ENCODE measurements at places on chromosomes 13 and 19. TPM values are rescaled to one million over a fixed set of nuclear protein-coding genes. Genes with fewer than 3 reads are reported as not detected.
A peak's percentile ranks its signal among the peaks of the same experiment; 100 is the strongest.

ZNF208 gene
- 1.6 TPM for polyA plus RNA-seq

ZNF835 gene
- polyA plus RNA-seq: 4.7 TPM

SMIM24 gene
- polyA plus RNA-seq: 614 TPM

ZNF471 gene
- polyA plus RNA-seq: 20.1 TPM

NLRP7 gene
- polyA plus RNA-seq: not detected

- no peak for DNase-seq
Measured at GRCh38 chr19:10920781-10921180, 7.7 kb downstream of the YIPF2 start.

DNA sequence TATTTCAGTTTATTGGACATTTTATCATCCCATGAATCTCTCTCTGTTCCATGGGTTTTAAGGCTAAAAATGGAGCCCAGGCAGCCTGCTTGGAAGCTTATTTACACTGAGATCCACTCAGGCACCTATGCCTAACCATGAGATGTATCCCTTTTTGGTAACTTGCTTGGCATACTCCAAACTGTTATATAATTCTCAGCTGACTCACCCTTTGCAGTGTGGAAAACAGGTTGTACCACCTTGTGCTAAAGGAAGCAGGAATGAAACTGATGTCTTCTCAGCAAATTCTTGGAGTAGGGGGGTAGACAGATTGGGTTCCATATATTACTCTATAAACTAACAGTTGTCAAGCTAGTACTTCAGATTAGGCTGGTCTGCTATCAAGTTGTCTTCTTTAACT, 483.6 kb downstream of the KLF5 start:
- DNase-seq: no peak

DNA sequence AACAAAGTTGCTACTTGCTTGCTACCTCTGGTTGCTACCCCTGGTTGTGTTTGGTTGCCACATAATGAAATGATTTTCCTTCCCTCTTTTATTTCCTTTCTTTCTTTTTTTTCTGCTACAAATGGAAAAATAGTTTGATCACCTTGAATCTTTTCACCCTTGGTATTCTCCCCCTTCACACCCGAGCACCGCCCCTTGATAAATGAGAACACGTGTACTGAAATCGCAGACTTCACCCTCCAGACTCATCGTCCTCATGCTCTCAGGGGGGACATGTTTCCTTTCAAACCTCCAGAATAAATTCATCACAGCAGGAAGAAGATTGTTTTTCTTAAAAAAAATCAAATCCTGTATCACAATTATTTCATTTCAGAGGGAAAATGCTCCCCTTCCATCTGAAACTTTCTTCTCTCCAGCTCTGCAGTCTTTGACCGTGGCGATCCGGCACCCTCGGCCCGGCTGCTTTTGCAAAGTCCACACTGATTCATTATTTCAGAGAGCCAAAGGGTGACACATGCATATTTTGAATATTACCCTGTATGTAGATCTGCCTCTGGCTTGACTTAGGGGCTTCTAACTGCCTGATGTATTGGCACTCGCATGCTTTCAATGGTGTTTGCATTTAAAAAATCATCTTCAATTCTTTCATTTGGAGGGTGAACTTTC, 222.6 kb upstream of the MAB21L1 start:
- no peak for DNase-seq

- DNase-seq: no peak
Measured at GRCh38 chr13:113527272-113527958, 36.9 kb upstream of the DCUN1D2 start.

DNA sequence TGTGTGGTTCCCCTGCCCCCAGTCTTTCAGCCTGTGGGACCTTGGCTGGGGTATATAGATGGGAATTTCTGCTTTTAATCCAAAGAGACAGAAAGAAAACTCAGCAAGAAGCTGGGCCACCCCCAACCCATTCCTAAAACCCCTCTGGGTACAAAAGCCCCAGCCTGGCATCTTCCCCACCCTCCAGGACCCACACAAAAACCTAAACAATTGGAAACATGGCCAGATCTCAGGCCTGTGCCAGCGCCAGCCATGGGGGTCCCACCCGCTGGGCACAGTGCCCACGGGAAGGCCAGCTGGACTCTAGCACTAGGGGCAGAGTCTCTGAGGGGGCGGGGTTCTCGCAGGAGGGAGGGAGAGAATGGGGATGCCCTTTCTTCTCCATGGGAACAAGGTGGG, 8.6 kb downstream of the LYL1 start:
- DNase-seq: no peak

DNA sequence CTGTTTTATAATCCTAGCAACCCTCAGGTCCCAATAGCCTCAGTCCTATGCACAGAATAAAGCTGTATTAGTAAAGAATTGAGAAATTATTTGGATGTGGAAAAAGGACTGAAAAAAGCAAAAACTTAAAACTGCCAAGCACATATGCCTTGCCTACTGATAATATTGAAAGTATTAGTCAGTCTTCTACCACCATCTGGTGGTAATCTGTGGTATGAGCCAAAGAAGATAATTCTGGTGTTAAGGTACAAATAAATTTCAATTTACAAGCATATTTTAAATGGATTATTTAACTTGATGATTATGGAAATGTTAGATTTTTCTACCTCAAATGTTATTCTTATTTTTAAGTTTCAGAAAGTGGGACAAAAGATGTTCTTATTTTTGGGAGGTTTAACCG, 460.3 kb upstream of the KLHL1 start:
- DNase-seq: peak; percentile 36

DNA sequence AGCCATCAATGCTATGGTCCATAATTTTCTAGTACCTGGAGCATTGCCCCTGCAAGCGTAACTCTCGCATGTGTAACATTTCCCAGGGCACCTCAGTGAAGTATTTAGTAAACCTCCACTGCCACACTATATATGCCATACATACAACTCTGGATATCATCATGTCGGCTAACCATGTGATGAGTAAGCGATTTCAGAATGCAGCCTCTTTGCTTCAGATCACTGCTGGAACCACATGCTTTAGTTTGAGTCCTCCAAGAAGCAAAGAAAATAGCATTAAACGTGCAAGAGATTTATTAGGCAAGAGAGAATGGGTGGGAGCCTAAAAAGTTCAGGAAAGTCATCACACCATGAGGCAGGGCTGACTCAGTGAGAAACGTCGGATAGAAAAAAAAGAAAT, 635.6 kb upstream of the SLITRK5 start:
- DNase-seq: no peak

DNA sequence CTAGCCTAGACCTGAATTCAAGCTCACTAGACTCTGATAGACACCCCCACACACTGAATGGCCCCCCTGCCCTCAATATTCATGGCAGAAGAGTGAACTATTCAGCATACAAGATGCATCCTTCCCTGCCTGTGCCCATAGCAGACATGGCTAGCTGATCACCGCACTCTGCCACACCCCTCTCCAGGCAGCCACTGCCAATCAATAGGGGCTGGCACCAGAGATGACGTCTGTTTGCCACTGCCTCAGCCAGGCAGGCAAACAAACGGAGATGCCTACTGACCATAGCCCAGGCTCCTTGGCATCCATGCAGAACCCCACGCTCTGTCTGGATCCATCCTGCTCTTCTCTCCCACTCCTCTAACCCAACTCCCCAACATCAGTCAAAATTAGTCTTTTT, 13.8 kb upstream of the NPAS1 start:
- no peak for DNase-seq

- DNase-seq: no peak
Measured at GRCh38 chr13:98565726-98566565, 11.0 kb downstream of the STK24 start.

DNA sequence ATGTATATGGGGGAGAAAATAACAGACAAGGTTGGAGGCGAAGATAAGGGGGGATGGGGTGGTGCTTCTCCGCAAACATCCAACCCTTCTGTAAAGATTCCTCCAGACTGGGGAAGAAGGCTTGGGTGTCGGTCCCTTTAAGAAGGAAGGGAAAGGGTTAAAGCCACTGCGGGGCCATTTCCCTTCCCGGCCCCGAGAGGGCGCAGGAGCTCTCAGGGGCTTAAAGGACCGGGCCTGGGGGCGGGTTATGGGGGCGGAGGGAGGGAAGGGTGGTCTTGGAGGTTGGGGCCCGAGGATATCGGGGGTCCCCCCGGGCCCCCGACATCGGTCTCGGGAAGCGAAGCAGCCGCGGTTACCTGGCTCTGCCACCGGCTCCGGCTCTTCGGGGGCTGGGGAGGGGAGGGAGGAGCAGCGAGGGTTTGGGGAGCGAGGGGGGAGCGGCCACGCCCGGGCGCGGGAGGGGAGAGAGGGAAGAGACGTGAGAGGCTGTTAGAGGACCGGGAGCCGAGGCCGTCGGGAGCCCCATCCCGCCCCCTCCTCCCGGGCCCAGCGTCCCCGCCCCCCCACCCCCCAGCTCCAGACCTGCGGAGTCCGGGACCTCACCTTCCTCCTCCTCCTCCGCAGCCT, 2.8 kb downstream of the TNNT1 start:
- DNase-seq: no peak

DNA sequence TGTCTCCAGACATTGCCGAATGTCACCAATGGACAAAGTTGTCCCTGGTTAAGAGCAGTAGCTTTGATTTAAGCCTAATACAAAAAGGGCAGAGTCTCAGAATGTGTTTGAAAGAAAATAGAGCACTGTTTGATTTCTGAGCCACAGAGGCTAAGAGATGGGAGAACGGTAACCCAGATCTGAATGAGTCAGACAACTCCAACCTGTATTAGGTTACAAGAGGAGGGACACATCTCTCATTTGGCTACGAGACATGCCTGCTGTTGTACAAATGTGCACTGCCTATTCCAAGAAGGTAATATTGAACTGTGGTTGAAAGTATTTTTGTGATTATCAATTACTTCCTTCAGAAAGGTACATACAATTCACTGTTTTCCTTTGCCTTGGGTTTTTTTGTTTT, 4.9 kb upstream of the HSPH1 start:
- DNase-seq: no peak

DNA sequence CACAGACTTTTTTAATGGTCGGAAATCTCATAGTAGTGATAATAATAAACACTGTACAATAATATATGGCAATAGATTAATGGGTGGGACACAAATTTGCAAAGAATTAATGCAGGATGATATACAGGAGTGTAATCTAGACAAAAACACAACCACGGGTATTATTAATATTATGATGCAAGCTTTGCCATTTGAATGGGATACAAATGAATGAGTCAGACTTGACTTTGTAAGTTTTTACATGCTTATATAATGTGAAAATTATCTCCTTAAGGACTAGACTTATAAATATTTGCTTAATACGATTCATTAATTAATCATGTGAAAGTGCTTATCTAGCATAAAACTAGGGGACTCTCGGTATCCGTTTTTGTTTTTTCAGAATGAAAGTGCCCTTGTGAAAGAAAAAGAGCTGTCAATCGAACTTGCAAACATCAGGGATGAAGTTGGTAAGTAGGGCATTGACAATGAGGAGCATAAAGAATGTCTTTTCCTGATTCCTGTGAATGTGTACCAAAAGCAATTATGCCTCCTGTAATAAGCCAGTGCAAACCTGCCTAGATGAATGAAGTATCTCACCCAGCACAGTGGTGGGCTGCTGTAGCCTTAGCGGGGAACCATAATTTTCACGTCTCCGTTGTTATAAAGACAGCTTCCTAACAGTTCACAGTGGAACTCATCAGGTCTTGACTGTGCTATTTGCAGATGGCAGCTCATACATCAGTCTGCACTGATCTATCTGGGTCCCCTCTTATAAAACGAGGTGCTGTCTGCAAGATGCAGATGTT, 155.7 kb downstream of the SLC7A1 start:
- DNase-seq: no peak

All from renal cortex interstitium (tissue), 15 donors.